Inflammatory macrophage treated with lipopolysaccharide for 1 hour (primary cell): ENCODE measurements at places on chromosomes 6 and 20.

DNA sequence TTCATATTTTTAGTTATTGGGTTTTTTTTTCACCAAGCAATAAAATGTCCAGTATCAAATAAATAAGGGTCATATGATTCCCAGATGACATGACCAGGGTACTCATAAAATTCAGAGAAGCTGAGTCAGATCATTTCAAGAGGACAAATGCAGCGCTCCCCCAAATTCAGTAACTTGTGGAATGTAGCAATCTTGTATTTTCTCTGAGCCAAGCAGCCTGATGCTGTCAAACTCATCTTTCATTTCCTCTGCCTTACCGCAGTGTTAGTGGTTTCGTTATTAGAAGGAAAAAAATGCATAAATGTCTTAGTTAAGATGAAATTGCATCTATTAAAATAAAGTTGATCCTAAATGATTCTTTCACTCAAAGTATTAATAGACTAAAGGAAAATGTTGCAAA, 57.8 kb upstream of the EDN1 start:
- DNase-seq = peak; percentile 86

- DNase-seq = peak; percentile 62
Observed at GRCh38 chr6:146870760-146871159, 272.0 kb downstream of the ADGB start.

DNA sequence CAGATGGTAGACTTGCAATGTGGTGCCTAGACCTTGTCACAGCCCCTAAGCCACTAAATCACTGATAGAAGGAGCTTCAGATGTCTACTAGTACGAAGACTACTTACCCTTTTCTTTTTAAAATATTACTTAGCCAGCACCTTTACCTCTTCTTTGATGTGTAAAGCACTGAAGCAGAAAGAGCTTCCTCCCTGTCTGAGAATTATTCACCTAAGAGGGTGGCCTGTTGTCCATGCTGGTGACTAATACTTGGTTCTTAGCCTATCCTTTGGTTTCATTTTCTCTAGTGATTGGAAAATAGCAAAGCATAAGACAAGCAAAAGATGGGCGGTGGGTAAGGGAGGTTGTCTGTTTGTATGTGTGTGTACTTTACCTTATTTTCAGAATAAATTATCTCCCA, 794.6 kb downstream of the TFAP2A start:
- DNase-seq = no peak

- no peak for DNase-seq
Observed at GRCh38 chr6:3228771-3229565, 1.5 kb upstream of the TUBB2B start.

DNA sequence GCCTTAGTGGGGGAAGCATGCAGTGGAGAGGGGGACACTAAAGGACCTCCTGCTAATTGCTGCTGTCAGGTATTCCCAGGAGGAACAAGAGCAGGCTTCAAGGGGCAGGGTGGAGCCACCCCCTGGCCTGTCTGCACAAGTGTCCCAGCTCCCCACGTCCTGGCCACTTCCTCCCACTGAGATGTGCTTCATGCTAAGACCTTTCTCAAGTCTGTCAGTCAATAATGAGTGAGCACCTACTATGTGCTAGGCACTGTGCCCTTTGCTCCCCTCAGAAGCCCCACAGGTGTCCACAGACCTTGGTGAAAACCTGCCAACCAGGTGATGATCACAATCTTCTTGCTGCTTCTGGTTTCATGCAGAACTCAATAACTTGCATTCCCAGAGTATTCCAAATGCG, 147.9 kb downstream of the UNC5CL start:
- no peak for DNase-seq

DNA sequence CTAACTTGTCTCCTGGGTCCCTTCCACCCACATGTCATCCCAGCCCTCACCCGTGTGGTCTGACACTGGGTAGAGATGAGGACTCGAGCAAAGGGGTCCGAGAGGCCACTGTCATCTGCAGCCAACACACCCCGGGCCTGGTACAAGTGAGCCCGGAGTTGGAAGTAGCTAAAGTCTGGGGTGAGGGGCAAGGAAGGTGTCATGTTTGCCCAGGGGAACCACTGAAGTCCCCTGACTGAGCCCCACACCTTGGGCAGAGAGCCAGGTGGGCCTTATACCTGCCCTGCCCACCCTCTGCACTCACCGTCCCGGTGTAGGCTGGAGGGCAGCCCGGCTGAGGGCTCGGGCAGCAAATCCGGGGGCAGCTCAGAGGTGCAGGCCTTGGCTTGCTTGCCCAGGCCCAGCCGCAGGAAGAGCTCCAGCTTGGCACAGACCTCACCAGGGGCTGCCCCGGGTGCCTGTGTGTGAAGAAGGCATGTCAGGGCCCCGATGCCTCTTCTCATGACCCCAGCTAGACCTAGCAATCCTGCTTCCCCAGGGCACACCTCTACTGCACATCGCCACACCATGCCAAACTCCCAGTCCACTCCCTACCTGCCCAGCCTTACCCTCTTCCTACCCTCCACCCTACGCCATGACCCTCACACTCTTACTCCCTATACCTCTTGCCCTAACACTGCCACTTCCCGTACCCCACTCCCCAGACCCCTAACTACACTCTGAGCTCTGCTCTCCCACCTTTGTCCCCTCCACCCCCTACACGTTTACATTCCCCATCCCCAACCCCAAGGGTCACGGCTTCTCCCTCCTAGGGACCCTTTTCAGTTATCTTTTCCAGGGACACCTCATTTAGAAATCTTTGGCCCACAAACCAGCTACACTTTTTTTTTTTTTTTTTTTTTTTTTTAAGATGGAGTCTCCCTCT, 31.7 kb upstream of the SPAG4 start:
- no peak for DNase-seq

- DNase-seq = no peak
Observed at GRCh38 chr6:155196911-155197310, 66.9 kb upstream of the CLDN20 start.

DNA sequence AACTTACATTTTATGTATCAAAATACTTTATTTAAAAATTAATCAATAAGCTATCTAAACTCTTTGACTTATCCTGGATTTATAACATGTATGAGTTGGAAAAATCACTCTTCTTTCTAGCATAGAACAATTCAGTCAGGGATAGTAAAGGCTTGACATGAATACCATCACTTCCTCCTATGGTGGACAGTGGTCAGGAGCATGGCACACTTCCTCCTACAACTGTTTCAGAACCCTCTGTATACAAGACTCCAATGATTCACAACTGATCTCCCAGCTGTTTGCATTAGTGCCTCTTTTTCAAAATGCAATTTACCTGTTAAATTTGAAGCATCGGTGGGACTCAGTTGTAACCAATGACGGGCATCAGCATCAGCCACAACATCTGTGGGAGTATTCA, 129.7 kb downstream of the RALGAPA2 start:
- DNase-seq = peak; percentile 13

DNA sequence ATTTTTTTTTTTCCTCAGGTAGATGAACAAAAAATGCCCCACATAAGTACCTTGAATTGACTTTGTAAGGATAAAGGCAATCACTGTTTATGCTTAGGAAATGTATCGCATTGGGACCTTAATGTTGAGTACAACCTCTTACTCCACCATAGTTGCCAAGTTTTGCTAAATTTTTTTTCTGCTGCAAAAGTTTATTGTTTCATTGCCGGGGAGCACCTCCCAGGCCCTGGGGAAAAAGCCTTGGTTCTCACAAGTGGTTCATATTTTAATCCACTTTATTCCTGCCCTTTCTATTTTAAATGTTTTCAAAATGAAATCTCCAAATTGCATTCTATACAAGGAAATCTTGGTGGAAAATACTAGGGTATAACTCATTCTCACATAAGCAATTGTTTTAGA, 52.3 kb upstream of the UTRN start:
- DNase-seq = no peak

GRCh38 chr6:144835322-144835973, 550.3 kb downstream of the UTRN start:
- DNase-seq = no peak

- DNase-seq = no peak
Observed at GRCh38 chr20:24962182-24962492, 13.1 kb downstream of the CST7 start.

GRCh38 chr6:7960848-7961247, 50.3 kb upstream of the TXNDC5 start:
- no peak for DNase-seq

DNA sequence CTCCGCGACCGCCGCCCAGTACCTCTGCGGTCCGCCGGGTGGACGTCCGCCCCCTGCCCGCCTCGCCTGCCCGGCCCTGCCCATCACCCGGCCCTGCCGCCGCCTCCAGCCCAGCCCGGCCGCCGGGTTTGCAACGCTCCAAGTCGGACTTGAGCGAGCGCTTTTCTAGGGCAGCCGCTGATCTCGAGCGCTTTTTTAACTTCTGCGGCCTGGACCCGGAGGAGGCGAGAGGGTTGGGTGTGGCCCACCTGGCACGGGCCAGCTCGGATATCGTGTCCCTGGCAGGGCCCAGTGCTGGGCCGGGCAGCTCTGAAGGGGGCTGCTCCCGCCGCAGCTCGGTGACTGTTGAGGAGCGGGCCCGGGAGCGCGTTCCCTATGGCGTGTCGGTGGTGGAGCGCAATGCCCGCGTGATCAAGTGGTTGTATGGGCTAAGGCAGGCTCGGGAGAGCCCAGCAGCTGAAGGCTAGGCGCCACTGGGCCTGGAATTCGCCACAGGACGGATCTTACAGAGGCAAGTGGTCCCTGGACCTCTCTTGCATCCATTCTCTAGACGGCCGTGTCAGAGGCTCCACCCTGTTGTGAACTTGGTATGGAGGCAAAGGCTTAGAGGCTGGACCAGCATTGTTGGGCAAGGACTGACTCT, 11.8 kb downstream of the FAM110A start:
- no peak for DNase-seq

DNA sequence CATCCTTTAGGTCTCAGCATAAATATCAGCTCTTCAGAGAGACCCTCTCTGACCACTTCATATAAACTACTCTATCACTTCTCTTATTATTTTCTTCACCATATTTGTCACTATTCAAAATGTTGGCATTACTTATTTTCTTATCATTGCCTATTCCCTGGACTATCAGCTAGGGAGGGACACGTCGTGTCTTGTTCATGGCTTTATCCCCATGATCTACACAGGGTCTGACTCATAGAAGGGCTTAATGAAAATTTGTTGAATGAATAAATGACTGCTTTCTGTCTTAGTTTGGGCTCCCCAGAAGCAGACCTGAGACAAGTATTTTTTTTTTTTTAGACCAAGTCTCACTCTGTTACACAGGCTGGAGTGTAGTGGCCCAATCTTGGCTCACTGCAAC, 3.0 kb upstream of the CDK5RAP1 start:
- DNase-seq = no peak

DNA sequence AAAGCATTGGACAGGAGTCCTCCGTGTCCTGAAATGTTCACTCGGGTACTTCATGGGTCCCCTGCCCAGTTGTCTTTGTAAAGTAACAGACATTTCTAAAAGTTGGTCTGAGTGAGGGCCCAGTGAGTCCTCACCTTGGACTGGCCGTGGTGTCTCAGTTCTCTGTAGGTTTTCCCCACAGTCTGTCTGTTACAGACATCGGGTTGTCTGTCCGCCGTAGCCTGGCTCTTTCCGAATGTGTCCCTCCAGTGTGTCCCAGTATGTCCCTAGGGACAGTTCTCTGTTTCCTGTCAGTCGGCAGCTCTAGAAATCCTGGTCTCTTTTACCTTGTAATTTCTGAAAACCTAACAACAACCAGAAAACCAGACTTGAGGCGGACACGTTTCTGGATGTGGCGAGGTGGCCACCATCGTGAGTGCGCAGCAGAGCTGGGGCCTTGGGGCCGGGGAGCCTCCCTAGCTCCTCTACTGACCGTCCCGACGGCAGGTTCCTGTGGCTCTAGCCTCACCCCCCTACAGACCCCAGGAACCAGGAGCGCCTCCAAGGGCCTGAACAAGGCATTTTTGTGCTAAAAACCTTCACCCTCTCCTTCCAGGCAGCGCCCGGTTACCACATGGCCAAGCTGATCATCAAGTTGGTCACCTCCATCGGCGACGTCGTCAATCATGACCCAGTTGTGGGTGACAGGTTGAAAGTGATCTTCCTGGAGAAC, 42.2 kb downstream of the PYGB start:
- no peak for DNase-seq

- DNase-seq = no peak
Observed at GRCh38 chr6:99022039-99022609, 74.4 kb upstream of the FBXL4 start.

- DNase-seq = peak; percentile 38
Observed at GRCh38 chr20:56724241-56724757, 95.2 kb downstream of the TFAP2C start.

- no peak for DNase-seq
Observed at GRCh38 chr6:64326939-64327338, 691.3 kb downstream of the PHF3 start.

DNA sequence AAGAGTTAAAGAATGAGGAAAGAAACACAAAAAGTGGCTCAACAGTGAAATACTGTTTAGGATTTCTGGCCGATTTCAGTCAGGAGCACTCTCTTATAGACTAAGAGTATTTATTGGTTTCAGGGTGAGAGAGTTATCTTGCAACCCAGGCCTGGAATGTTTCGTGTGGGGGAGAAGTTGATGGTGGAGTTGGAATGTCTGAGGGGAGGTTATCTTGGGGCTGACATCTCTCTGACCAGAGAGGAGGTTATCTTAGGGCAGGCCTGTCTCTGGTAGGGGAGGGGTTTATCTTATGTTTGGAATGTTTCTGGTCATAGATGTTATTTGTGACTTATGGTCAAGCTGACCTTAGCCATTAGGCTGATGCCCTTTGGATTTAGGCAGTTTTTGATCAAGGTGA, 80.3 kb downstream of the HTR1B start:
- DNase-seq = no peak

DNA sequence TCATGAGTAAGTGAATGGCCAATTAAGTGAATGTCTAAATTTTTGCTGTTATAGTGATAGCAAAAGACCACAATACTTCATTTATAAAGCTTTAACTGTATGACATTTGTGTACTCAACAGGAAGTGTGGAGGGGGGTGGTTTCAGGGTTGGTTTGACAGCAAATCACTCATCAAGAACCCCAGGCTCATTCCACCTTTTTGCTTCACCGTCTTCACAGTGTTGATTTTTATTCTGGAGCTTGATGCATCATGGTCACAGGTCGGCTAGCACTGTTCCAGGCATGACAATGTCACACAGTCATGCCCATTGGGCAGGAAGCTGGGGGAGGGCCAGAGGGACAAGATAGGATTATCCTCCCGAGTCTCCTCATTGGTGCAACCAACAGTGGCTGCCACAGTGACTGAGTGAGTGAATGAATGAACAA, 75.0 kb downstream of the MDGA1 start:
- DNase-seq = peak; percentile 63

DNA sequence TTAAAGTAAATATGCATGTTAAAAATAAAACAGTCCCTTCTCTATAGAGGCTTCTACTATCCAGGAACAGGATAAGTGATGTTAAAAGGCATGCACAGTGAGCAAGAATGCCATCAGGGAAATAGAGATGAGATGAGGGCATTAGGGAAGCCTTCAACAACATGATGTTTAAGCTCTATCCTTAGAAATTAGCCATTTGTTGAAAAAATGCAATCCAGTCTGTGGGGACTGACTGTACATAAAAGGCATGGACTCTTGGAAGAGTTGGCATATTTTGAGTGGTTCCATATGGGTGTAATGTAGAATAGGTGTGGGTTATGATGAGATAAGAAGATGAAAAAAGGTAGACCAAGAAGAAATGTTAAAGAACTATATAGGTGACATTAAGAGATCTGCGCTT, 5.8 kb downstream of the KIAA0319 start:
- DNase-seq = no peak
